ENCODE measurements at places on chromosomes 7 and 10.

DNA sequence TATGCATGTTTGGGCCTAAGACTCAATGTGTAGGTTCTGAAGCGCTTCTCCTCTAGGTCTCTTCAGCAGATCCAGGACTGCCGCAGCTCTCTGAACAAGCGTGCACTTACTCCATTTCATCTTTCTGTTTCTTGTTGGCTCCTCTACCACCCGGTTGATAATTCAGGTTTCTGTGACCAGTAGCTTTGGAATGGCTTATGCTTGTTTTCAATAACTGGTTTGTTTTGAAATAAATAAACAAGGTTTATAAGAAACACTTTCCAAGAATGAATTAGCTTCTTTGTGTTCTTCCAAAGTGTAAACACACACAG is 1.5 kb downstream of the MDFIC start:
- no peak for DNase-seq

DNA sequence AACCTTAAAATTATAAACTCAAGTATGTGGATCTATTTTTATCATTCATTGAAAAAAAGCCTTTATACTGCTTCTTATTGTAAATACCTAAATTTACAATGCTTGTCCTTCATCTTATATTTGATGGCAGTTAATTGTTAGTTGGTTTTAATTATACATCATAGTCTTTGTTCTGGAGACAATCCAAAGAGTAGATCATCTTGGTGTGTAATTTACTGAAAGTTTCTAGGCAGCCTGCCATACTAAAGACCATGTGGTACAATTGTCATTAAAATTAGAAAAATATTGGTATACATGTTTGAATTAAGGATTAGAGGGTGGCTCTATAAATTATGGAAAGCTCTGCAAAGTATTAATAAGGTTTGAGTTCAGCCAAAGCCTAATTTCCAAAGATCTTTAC is 231.4 kb downstream of the KCND2 start:
- no peak for DNase-seq

GRCh38 chr7:98189559-98189958 is 21.7 kb upstream of the BHLHA15 start:
- no peak for DNase-seq

DNA sequence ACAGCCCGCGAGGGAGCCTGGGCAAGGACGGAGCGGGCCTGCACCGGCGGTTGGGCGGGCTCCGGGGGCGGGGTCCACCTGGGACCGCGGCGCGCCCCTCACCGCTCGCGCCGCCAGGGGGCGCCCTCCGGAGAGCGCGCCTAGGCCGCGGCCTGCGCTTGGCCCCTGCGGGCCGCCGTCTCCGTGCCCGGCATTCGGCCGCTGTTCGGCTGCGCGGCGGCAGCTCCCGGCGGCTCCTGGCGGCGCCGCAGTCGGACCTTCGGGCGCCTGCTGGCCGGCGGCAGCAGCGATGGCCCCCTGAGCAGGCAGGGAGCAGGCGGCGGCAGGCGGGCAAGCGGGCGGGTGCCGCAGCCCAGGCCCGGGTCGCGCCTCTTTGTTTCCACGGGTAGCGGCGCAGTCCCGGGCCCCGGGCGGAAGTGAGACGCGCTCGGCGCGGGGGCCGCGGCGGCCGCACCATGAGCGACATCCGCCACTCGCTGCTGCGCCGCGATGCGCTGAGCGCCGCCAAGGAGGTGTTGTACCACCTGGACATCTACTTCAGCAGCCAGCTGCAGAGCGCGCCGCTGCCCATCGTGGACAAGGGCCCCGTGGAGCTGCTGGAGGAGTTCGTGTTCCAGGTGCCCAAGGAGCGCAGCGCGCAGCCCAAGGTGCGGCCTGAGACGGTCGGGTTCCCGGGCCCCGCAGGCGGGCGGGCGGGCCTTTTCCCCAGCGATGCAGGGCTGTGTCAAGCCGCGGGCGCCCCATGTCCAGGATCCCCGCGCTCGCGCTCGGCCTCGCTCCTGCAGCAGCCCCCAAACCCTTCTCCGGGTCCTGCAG is at the start of gene INTS15:
INTS15 (plus strand) TSS at position 193 of the 816 bp plus-strand sequence; CDS start at position 456, 263 bp downstream.
- peak; percentile 70 for DNase-seq

DNA sequence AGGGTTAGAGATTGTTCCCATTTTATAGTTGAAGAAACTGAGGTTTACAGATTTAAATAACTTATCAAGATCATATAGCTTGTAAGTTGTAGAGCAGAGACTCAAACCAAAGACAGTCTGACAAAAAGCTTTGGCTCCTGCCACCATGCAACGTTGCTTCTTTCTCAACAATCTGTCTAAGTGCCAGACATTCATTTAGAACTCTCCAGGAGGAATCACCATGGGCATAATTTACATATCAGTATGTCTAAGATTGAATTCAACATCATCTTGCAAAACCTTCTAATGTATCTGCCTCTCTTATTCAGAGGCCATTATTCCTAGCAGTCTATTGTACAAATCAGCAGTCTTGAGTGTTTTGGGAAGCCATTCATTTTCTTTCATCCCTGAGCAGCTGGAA is 163.5 kb upstream of the PLXDC2 start:
- no peak for DNase-seq

DNA sequence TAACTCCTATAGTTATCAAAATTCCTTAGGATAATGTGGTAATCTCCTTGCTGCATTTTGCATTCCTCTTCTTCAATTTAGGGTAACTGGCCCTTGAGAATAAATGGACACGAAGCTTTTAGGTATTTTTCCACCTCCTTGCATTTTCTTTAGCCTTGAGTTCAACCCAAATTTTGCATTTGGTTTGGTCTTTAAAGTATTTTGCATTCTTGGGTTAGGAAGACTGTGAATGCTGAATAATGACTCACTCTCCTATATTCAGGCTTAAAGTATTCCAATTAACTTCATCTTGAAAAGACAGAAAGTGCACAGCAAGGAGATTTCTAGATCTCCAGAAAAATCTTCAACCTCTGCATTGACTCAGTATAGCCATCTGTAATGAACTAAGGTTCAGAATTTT is 47.3 kb downstream of the TFPI2 start:
- DNase-seq, result no peak

DNA sequence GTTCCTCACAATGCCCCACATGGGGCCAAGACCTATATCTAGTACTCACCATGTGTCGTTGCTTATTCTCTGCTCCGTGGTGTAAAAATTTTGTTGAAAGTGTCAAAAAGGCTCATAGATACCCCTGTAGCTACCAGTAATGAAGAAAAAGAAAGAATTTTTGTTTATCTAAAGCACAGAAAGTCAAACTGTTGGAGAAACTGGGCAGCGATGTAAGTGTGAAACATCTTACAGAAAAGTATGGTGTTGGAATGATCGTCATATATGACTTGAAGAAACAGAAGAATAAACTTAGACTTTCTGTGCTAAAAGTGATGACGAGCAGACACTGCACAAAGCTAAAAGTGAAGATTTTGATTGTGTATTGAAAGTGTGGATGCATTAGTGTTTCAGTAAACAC is 626.6 kb upstream of the GHITM start:
- no peak for DNase-seq
